ENCODE measurements at places on chromosomes 13 and 19. TPM values are rescaled to one million over a fixed set of nuclear protein-coding genes. Genes with fewer than 3 reads are reported as not detected.

DNA sequence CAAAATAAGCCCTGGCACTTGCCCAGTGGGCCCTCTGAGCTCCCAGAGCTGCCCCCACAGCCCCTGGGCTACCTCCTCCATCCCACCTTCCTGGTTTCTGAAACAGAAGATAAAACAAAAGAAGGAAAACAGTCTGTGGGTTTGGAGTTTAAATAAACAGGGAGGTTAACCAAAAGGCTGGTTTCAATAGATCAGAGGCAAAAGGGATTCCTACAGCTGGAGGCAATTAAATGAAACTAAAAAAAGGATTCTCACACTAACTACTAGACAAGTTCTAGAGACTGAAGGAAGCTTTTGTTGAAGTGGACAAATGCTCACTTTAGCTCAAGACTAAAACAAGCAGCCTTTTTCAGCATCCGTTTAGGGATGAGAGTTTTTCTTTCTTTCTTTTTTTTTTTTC, 569.8 kb downstream of the FGF9 start:
- no peaks in the 10 kb centered on the region for H3K27me3 ChIP-seq
- H3K4me1 ChIP-seq = no peaks in the 10 kb centered on the region
- H3K27ac ChIP-seq = no peak overlapping the region
- no peak for DNase-seq

- DNase-seq = no peak
- H3K4me3 ChIP-seq = no peak overlapping the region
- no peak overlapping the region for H3K27ac ChIP-seq
- no peaks in the 10 kb centered on the region for H3K36me3 ChIP-seq
- no peaks in the 10 kb centered on the region for H3K4me1 ChIP-seq
Observed at GRCh38 chr13:34417896-34418295, 524.2 kb upstream of the NBEA start.

GRCh38 chr19:37936166-37936565, 29.2 kb downstream of the SIPA1L3 start:
- no peak overlapping the region for H3K4me3 ChIP-seq
- H3K36me3 ChIP-seq = no peaks in the 10 kb centered on the region
- H3K4me1 ChIP-seq = peaks cover 13% of the 10 kb centered on the region
- peak overlapping the region; percentile 44 for H3K27ac ChIP-seq
- peak; percentile 71 for DNase-seq
- no peaks in the 10 kb centered on the region for H3K27me3 ChIP-seq

- no peak overlapping the region for H3K4me3 ChIP-seq
- H3K36me3 ChIP-seq = no peaks in the 10 kb centered on the region
- no peaks in the 10 kb centered on the region for H3K4me1 ChIP-seq
- H3K27me3 ChIP-seq = no peaks in the 10 kb centered on the region
Observed at GRCh38 chr13:76339649-76340048, 546.6 kb downstream of the KCTD12 start.

GRCh38 chr19:28612275-28612769, 600.6 kb downstream of the UQCRFS1 start:
- DNase-seq = no peak
- H3K27me3 ChIP-seq = no peaks in the 10 kb centered on the region
- no peaks in the 10 kb centered on the region for H3K4me1 ChIP-seq
- H3K4me3 ChIP-seq = no peak overlapping the region

DNA sequence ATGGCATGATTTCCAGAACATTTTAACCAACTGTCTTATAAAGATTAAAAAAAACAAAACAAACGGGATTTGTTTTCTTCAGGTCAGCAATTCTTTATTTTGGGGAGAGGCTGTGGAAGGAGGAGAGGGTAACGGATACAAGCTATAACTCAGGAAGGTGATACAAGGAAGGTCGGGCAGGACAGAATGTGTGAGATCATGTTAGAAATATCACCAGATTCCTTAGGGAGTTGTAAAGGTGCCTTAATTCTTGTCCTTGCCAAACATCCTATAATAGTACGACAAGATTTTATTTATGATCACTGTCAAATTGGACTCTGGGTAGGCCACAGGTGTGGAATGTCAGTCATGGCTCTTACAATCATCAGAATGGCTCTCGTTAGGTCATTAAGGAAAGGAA, 503.1 kb downstream of the DIAPH3 start:
- H3K4me1 ChIP-seq = no peaks in the 10 kb centered on the region
- no peak overlapping the region for H3K27ac ChIP-seq

DNA sequence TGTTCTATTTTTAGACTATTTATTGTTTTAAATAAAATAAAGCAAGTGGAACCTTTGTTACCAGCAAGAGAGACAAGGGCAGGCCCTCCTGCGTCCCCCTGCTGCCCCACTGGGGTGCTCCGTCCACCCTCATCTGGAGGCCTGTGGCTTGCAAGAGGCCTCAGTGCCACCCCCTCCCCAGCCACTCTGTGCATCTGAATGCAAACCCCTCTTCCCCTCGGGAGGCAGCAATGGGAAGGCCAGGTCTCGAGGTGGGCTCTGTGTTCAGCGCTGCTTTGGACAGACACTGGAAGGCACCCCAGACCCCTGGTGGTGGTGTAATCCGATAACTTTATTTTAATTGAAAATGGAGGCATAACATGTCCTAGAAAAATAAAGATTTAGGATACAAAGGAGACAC, 4.6 kb downstream of the SIX5 start:
- H3K36me3 ChIP-seq = no peaks in the 10 kb centered on the region
- H3K27ac ChIP-seq = no peak overlapping the region
- no peak overlapping the region for H3K4me3 ChIP-seq
- no peak for DNase-seq

DNA sequence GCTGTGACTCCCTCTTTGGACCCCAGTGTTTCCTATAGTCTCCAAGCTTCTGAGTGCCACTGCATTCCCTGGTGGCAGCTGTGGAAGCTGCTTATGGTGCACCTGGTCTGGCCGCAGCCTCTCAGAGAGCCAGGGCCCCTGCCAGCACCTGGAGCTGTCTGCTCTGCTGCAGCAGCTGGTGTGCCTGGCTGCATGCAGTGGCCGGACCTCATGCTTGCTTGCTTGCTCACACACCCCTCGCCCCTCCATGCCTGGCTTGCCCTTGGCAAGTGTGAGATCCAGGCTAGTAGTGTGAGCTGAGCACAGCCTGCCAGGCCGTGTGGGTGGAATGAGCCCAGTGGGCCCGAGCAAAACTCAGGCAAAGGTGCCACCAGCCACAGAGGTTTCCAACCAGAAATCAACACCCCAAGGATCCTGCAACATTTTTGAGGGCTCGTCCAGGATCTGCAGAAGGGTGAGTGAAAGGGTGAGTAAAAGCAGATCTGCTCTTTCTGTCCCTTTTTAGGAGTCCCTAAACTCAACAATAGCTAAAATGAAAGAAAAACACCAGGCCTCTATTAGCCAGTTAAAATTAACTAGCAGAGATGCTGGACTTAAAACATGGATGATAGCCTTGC, 7.6 kb upstream of the MLLT1 start:
- H3K27me3 ChIP-seq = no peaks in the 10 kb centered on the region
- DNase-seq = no peak
- no peak overlapping the region for H3K27ac ChIP-seq
- H3K4me3 ChIP-seq = no peak overlapping the region

- no peak overlapping the region for H3K27ac ChIP-seq
- H3K4me3 ChIP-seq = no peak overlapping the region
- no peaks in the 10 kb centered on the region for H3K4me1 ChIP-seq
- DNase-seq = no peak
Observed at GRCh38 chr13:75410207-75410606, 71.8 kb downstream of the TBC1D4 start.

DNA sequence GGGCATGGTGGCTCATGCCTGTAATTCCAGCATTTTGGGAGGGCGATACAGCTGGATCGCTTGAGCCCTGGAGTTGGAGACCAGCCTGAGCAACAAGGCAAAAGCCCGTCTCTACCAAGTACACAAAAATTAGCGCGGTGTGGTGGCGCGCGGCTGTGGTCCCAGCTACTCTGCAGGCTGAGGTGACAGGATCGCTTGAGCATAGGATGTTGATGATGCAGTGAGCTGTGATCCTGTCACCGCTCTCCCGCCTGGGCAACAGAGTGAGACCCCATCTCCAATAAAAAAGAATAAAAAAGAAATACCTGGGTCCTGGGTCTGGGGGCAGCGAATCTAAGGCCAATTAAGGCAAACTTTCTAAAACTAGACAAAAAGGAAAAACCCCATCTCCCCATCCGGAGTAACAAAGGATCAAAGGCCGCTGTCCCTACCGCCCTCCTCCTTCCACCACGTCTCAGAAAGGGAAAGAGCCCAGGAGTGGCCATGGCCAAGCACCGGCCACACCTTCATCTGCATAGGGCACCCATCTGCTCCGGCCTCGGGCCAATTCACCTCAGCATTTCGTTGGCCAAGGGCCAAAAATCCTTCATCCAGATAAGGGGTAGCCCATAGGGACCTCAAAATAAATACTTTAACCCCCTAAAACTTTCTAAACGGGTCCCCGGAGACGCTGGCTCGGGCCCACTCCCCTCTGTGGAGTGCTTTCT, 851 bp downstream of the ZNF320 start:
- DNase-seq = peak; percentile 82
- H3K27ac ChIP-seq = peak overlapping the region; percentile 96
- no peaks in the 10 kb centered on the region for H3K4me1 ChIP-seq
- H3K4me3 ChIP-seq = peak overlapping the region; percentile 78
- no peaks in the 10 kb centered on the region for H3K36me3 ChIP-seq

- no peaks in the 10 kb centered on the region for H3K36me3 ChIP-seq
- no peaks in the 10 kb centered on the region for H3K27me3 ChIP-seq
- H3K4me3 ChIP-seq = no peak overlapping the region
Observed at GRCh38 chr19:23481043-23481442, 85.8 kb upstream of the ZNF91 start.

DNA sequence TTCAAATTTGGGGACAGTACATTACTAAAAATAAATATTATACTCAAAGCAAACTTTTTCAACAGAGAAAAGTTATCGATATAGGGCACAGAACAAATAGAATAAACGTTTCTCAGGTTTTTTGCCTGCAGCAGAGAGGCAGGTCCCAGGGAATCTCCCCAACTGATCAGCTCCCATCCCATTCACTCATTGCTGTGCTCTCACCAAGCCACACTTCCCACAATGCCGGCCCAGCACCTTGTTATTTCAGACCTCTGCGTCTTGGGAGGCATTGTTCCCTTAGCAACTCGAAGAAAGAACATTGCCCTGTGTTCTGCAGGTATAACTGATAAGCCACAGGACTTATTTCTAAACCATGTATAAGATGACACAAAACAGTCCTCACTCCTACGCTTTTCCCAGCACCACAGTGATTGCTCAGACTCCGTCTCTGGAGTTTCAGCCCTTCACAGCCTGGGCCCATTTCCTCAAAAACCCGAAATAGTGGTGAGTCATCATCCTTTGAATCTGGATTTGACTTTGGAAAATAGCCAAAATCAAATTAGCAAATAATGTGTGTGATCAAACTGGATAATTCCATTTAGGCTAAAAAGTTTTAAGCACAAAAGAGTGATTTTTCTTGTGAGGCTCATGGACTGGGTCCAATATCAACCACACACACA, 100.4 kb downstream of the DCLK1 start:
- no peak overlapping the region for H3K27ac ChIP-seq
- no peaks in the 10 kb centered on the region for H3K27me3 ChIP-seq
- H3K36me3 ChIP-seq = no peaks in the 10 kb centered on the region

- peaks cover 12% of the 10 kb centered on the region for H3K4me1 ChIP-seq
- H3K36me3 ChIP-seq = no peaks in the 10 kb centered on the region
- H3K27me3 ChIP-seq = no peaks in the 10 kb centered on the region
Observed at GRCh38 chr19:46599716-46600373, 1.3 kb upstream of the CALM3 start.

- no peak for DNase-seq
- H3K27me3 ChIP-seq = no peaks in the 10 kb centered on the region
- no peak overlapping the region for H3K27ac ChIP-seq
- H3K4me1 ChIP-seq = no peaks in the 10 kb centered on the region
- H3K36me3 ChIP-seq = no peaks in the 10 kb centered on the region
Observed at GRCh38 chr19:34067861-34068271, 104.4 kb upstream of the LSM14A start.

GRCh38 chr13:98962901-98963590, 14.8 kb downstream of the DOCK9 start:
- H3K27ac ChIP-seq = no peak overlapping the region
- H3K36me3 ChIP-seq = no peaks in the 10 kb centered on the region
- H3K4me1 ChIP-seq = no peaks in the 10 kb centered on the region
- DNase-seq = no peak

- H3K4me1 ChIP-seq = no peaks in the 10 kb centered on the region
- H3K4me3 ChIP-seq = no peak overlapping the region
- no peaks in the 10 kb centered on the region for H3K27me3 ChIP-seq
- H3K36me3 ChIP-seq = no peaks in the 10 kb centered on the region
- H3K27ac ChIP-seq = no peak overlapping the region
- DNase-seq = no peak
Observed at GRCh38 chr19:2376784-2377519, 16.9 kb downstream of the TMPRSS9 start.

- H3K36me3 ChIP-seq = no peaks in the 10 kb centered on the region
- no peaks in the 10 kb centered on the region for H3K27me3 ChIP-seq
- DNase-seq = no peak
Observed at GRCh38 chr19:16788479-16788878, 40.7 kb upstream of the SIN3B start.

DNA sequence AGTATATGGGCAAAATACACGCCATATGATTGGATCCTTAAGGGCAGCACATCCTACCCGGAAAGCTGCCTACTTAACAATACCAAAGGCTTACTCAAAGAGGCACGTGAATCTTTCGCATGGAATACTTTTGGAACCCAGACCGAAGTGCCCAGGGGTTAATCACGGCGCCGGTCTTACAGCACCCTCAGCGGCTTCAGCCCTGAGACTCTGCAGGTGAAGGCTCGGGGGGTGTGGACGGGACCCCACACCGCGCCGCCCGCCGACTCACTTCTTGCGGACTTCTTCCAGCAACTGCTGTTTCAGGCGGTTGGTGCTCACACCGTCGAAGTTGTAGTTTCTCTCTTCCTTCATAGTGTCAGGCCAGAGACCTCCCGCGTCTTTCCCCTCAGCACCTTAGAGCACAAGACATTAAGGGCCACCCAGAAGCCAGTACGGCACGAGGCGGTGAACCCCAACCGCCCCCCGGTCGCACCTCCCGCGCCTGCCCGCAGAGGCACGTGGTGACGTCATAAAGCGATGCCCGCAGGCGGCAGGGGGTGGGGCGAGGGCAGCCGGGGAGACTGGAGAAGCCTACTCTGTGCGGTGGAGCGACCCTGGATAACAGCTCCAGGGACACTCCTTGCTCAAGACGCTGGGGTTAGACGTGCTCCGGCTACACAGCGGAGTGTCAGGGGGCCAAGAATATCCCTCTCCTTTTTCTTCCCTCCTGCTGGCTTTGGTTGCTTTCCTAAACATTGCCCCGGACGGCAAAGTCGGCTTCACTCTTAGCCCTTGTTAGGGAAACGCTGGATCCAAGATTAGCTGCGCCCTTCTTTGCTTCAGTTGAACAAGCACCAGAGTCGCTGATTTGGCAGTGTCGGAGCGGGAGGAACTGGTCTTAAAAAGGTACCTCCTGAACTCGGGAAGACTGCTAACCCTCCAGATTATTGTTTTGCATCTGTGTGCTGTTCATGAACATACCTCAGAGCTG, at the start of gene CCDC169:
Gene CCDC169, minus strand, starts transcription at position 449 of the 973 bp plus-strand sequence. Its CDS starts 95 bp downstream, at position 354.
- H3K27me3 ChIP-seq = peaks cover 4% of the 10 kb centered on the region
- peak within 1 kb of the TSS; percentile 59 for H3K4me3 ChIP-seq
- H3K36me3 ChIP-seq = no peaks in the 10 kb centered on the region
- peak; percentile 68 for DNase-seq
- no peak within 1 kb of the TSS for H3K27ac ChIP-seq

TNPO2 gene
- 46.7 TPM for total RNA-seq

LMTK3 gene
- total RNA-seq = 1.7 TPM

OR7G3 gene
- total RNA-seq = not detected

SLC6A16 gene
- total RNA-seq = 0.17 TPM

TMEM91 gene
- 3.6 TPM for total RNA-seq

PSG7 gene
- total RNA-seq = not detected

LHB gene
- not detected for total RNA-seq

ADGRE3 gene
- 1.2 TPM for total RNA-seq

PINLYP gene
- total RNA-seq = 0.52 TPM

NLRP8 gene
- total RNA-seq = not detected

RTBDN gene
- not detected for total RNA-seq

GDF15 gene
- total RNA-seq = 120 TPM

CD37 gene
- total RNA-seq = 8.6 TPM

TSHZ3 gene
- total RNA-seq = 1.3 TPM

Measured in colonic mucosa (tissue), 4 donors.